ENCODE measurements at places on chromosomes 2 and 18.

- no peak for DNase-seq
Observed at GRCh38 chr18:48404716-48405507, 4.3 kb downstream of the ZBTB7C start.

DNA sequence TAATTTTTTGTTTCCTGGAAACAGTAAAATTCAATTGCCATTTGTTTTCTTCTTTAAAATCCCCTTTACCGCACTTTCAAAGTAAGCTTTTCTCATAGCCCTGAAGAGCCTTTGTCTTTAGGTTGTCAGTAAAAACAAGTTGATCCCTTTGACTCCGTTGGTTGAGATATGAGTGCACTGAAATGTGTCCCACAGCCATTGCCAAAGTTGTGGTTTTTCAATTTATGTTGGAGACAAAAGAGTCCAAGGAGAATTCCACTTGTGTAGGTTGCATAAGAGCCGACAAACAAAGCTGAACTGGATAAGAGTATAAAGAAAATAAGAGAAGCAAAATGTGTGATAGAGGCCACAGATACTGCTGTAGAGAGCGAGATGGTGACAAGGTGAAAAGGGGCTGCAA is 26.1 kb upstream of the HNMT start:
- DNase-seq = no peak

DNA sequence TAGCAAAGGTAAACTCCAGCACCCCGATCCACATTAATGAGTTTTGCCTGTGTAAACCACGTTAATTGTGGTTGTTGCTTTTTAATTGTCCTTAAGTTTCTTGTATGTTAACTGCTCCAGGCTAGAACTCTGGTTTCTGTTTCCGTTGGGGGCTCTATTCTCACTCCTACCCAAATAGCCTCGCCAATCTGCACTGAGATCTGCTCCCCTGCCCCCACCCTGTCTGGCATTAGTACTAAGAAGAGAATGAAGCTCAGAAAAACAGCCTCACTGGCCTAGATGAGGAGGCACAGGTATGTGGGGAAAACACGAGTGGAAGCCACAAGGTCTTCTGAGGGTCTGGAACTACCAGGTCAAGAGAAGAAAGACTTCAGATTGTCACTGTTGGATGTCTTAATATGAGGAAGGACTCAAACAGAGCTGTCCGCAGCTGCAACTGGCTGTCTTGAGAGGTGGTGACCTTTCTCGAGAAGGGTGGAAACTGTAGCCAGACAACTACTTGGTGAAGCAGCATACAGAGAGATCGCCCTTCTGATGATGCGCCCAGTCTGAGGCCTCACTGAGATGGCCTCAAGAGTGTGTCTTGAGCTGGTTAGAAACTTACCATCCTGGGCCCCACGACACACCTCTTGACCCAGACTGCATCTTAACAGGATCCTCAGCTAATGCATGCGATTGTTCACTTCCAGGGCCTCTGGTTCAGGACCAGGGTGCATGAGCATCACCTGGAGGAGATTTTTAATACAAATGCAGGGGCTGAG is 73.1 kb downstream of the TGOLN2 start:
- no peak for DNase-seq

GRCh38 chr18:39701055-39701783 is 2135.6 kb upstream of the CELF4 start:
- DNase-seq = no peak

DNA sequence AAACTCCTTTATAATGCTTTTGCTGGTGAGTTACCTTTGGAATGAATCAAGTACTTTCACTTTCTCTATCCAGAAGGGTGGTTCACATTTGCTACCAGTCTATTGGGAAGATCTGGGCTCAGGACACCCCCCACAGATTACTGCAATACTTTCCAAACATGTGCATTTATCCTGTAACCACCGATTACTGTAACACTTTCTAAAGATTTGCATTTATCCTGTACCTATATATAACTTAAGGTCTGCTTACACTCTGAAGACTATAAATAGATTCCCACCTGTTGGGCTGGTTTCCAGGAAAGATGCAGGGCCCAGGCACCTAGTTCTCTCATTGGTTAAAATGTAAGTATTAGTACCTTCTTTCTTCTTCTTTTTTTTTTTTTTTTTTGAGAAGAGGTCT is 113.0 kb upstream of the NEDD4L start:
- no peak for DNase-seq

- DNase-seq = no peak
Observed at GRCh38 chr18:43161528-43161927, 46.0 kb upstream of the RIT2 start.

- DNase-seq = no peak
Observed at GRCh38 chr2:222283634-222284033, 15.2 kb downstream of the PAX3 start.

- no peak for DNase-seq
Observed at GRCh38 chr2:105382177-105382576, 16.7 kb downstream of the FHL2 start.

GRCh38 chr2:43349904-43350303 is 123.5 kb upstream of the ZFP36L2 start:
- no peak for DNase-seq

DNA sequence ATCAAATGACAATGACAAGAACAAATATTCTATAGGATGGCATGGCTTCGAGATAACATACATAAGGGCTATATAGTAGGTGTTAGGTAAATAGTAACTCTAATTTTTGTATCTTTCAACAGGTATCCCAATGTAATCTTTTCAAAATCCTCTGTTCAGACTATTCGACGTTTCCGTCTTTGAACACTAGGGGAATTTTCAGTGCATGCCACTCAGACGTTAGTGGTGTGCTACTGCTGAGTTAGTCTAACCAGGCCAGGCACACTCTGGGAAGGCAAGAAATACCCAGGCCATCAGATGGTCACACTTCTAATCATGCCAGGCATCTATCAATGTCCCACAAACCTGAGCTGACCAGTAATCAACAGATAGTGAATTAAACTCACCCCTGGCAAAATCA is 14.6 kb upstream of the CREG2 start:
- no peak for DNase-seq

DNA sequence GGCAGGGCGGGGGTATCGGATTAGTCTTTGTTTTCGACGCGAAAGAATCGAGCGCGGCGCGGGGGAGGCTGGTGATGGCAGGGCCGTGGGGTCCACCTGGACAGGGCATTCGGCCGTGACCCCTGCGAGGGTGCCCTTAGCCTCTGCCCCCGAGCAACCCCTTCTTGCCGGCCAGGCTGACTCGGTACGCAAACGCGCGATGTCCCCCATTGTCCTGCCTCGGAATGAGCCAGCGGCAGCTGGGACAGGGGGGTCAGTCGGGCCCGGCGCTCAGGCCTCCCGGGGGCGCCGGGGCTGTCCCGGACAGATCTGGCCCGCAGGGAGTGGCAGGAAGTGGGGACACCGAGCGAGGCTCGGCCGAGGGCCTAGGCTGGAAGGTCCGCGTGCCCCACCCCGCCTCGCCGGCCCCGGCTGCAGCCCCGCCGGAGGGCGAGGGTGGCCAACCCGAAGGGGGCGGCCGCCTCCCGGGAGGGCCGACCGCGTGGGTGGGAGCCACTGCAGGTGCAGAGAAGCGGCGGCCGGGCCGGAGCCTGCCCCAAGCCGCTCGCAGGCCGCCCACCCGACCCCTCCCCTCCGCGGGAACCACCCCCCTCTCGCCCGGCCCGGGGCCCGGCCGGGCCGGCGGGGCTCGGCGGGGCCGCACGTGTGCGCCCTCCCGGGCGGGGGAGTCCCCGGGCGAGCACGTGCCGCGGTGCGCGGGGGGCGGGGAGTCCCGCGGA is at the start of gene TET3:
TSS of gene TET3 (plus strand) at position 708 of the 719 bp plus-strand sequence. CDS start 1,494 bp downstream, outside the sequence.
- no peak for DNase-seq

DNA sequence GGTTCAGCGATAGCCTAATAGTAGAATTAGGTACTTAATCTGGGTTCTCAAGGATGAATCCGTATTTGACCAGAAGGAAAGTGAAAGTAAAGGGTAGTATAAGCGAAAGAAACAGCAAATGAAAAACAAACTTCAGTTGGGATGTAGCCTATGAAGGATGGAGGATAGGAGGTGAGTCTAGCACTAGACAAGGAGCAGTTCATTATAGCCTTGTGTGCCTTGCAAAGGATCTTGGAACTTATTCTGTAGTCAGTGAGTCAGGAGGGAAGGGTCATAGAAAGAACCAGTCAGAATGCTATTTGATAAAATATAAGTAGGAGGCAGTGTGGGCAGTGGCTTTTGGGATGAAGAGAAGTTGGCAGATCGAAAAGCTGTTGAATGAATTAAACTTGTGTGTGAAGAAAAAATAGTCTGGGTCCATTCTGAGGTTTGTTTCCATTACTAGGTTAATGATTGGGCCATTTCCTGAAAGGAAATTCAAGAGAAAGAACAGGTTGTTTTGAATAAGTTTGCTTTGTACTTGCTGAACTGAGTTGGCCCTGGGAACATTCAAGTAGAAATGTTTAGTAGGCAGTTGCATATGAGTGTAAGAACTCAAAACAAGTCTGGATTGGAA is 48.5 kb downstream of the ANKRD12 start:
- no peak for DNase-seq

DNA sequence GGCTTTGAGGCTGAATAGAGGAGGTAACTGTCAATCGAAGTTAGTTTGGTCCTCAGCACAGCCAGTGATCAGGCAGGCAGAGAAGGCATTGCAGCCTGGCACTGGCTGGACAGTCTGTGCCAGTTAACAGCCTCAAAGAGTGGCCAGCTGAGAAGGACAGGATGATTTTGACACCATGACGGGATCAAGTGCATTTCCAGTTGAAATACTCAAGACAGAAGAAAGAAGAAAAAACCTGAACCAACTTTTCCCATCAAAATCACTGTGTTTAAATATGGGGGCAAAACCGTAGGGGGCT is 96.7 kb upstream of the ZCCHC2 start:
- no peak for DNase-seq

- no peak for DNase-seq
Observed at GRCh38 chr2:190173392-190173791, 110.9 kb upstream of the MSTN start.

DNA sequence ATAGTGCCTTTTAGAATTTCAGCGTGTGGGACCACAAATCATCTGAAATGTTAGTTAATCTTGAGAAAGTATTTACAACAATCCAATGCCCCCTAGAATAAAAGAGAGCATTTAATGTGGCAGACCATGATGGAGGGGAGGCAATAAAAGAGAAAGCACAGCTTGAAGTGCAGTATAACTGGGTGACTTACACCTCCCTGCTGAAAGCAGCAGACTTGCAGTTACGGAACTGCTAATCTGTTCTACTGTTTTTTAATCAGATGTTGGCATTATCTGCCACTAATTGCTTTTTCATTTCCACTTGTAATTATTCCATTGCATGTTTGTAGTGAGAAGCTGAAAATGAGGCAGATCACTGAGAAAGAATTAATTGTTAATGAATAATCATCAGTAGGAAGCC is 130.5 kb upstream of the ITGA4 start:
- DNase-seq = no peak

DNA sequence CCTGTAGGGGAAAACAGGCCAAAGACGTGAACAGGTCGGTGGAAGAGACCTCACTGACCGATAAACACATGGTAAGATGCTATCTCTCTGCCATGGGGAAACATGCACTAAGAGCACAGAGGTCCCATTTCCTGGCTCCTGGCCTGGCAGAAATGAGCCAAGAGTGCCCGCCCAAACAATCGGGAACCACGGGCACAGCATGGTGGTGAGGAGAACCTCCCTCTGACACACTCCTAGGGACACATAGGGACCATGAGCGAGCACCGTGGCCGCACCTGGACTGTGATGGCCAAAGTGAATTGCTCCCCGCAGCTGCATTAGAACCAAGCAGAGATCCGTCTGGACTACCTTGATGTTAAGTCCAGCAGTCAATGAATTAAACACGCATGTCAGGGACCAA is 11.1 kb downstream of the HS6ST1 start:
- no peak for DNase-seq

GRCh38 chr2:191598296-191598695 is 79.6 kb upstream of the NABP1 start:
- no peak for DNase-seq

DNA sequence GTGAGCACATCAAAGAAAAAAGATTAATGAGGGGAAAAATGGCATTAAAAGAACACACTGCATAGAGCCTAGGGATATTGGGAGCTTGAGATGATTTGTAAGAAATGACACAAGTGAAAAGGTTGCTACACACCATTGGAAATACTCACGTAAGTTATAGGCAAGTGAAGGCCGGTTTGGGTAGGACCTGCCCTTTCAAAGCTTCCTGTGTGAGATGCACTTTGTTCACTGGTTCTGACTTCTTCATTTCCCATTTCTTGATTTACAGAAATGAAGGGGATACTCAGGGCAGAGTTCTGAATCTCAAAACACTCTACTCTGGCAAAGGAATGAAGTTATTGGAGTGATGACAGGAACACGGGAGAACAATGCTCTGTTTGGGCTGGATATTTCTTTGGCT is at the start of gene IL18RAP:
TSS of gene IL18RAP (plus strand) at position 251 of the 400 bp plus-strand sequence. CDS start at position 369, 118 bp downstream.
- DNase-seq = no peak

DNA sequence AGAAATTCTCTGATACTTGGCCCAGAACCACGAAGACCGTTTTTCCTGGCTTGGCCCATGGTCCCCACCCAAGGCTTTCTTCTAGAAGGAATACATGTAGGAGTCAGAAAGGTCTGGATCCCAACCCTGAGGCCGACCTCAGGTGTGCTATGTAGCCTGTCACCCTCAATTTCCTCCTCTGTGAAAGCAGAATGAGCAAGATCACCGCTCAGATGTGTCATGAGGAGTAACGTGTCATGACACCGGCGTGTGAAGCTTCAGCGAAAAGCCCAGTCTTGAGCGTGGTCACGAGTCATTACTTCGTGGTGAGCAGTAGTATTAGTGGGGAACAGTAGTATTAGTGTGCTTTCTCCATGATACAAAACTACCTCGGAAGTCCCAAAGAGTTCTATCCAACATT is 103.4 kb downstream of the ALPK2 start:
- DNase-seq = no peak

- no peak for DNase-seq
Observed at GRCh38 chr18:13136904-13137669, 81.5 kb upstream of the LDLRAD4 start.

DNA sequence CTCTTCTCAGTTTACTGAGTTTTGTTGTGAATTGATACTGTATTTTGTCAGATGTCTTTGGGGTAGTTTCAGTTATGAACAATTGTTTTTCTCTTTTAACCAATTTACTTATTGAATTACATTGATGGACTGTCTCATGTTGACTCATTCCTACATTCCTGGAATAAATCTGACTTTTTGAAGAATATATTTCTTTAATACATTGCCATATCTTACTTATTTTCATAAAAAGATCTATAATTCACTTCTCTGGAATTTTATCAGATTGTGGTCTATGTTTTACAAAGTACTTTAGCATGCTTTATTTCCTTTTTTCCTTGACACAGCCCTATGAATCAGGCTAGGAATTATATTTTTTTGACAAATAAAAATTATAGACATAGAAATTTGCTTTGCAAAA is 268.3 kb downstream of the PLCL1 start:
- DNase-seq = no peak

DNA sequence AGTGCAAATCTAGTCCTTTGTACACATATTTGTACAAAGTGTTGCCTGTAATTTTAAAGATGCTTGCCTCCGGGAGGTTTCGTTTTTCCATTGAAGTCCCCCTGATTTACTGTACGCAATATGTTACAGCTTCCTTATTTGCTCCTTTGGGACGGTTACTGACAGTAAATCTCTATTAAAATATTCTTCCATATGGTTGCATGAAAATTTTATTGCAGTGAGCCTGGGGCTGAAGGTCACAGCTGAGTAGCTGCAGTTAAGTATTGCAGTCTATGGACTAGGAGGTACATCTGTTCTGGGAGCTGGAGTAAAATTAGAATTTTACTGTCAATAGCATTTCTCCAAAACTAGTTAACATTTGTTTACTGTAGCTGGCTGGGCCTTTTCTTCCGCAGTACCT is 119.2 kb downstream of the ETAA1 start:
- DNase-seq = no peak

- DNase-seq = no peak
Observed at GRCh38 chr2:203631068-203631757, 75.2 kb upstream of the CD28 start.
